ENCODE measurements at places on chromosomes 1 and 21.

DNA sequence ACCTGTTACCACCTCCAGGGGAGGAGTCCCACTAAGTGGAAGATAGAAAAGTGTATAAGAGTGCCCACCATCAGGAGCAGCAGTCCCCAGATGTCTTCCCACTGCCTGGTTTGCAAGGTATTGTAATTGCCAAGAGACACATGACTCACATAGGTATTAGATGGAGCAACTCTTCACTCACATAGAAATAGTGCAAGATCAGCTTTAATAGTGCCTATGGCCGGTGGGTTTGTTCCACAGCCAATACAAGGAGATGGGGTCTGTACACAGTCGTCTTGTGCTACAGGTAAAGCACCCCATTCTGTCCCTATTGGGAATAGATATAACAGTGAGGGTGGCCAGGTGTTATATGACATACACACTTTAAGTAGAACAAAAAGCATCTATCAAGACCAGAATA lies 18.6 kb upstream of the GBP5 start:
- DNase-seq, result no peak

DNA sequence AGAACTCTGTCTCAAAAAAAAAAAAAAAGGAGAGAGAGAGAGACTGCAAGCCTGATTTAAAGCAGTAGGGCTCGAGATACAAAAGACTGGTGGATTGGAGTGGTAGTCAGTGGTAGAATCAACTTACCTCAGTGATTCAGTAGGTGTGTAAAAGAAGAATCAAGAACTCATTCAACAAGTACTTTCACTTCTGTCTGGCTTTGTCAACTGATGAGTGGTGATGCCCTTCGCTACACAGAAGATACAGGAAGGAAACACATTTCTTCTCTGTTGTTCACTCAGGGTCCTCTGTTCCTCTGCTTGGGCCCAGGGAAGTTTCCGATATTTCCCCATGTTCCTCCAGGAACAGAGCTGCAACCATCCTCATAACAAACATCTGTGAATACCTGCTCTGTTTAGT lies 68.6 kb upstream of the COG2 start:
- no peak for DNase-seq

- no peak for DNase-seq
Observed at GRCh38 chr1:76110666-76111065, 36.1 kb downstream of the ST6GALNAC3 start.

DNA sequence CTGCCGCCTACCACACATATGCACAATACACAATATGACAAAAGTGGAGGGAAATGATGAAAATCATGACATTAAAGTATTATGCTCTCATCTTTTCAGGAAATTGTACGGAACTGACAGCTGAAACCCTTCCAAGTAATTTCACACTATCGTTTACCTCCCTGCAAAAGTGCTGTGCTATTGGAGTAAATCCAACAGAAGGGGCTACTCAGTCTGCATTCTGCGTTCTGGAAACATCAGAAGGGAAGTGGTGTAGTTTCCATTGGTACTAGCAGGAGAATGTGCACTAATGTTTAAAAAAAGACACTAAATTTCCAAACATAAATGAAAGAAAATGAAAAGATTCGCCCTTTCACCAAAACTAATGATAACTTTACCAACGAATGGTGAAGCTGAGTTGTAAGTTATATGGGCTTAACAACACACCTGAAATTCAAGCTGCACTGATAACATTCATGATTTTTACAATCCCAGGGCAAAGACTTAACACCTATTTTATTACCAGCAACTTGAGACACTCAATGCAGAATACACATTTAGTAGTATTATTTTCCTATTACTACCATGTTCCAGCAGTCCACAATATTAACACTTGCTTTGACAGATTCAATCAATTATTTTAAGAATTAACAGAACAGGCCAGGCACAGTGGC lies 3.2 kb downstream of the DENND1B start:
- DNase-seq, result no peak

GRCh38 chr1:227917081-227917950 lies 30.4 kb downstream of the WNT9A start:
- no peak for DNase-seq

DNA sequence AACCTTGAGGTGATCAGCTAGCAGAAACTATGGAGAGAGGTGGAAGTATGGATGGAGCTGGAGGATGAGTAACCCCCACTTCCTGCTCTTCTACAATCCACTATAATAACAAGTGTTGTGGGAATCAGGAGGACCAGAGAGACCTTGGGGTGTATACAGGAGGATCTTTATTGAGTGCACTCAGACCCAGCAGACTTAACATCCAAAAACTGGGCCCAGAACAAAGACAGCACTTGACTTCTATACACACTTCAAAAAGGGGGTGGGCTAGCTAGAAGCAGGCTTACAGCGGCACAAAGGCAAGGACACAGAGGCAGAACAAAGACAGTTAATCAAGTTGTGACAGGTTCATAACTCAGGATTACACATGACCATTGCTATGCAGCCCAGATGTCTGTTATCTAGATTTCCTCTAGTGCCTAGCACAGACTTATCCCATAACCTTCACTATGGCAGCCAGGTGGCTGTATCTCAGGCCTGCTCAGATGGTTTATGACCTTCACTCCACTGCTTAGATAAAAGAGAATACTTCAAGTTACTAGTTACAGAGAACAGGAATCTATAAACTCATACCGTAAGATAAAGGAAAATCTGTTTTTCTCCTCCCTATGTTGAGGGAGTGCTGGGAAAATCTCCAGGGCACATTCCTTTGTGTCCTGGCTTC lies 36.1 kb upstream of the PADI2 start:
- no peak for DNase-seq

GRCh38 chr1:216721062-216721461 lies 2.2 kb downstream of the ESRRG start:
- DNase-seq, result no peak

- DNase-seq, result no peak
Observed at GRCh38 chr1:59394706-59395425, 98.0 kb downstream of the FGGY start.

GRCh38 chr1:20262810-20263534 lies 27.7 kb upstream of the VWA5B1 start:
- DNase-seq, result no peak

- no peak for DNase-seq
Observed at GRCh38 chr1:172142324-172142723, 278.2 kb upstream of the C1orf105 start.

DNA sequence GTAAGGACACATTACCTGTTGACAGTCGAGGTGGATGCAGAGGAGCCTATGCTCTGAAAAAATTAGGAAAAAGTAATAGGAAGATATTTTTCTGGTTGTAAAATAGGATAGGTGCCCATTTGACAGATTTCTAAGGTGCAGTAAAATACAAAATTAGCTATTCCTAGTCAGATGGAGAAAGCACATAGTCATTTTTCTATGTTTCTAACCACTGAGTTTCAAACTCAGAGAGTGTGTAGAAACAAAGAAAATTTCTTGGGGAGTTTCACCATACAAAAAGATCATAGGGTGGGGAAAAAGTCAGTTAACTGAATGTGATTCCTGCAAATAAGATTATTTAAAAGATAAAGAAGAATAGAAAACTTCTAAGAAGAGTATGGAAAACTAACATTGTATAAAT lies 666.9 kb downstream of the KCNT2 start:
- DNase-seq, result no peak

DNA sequence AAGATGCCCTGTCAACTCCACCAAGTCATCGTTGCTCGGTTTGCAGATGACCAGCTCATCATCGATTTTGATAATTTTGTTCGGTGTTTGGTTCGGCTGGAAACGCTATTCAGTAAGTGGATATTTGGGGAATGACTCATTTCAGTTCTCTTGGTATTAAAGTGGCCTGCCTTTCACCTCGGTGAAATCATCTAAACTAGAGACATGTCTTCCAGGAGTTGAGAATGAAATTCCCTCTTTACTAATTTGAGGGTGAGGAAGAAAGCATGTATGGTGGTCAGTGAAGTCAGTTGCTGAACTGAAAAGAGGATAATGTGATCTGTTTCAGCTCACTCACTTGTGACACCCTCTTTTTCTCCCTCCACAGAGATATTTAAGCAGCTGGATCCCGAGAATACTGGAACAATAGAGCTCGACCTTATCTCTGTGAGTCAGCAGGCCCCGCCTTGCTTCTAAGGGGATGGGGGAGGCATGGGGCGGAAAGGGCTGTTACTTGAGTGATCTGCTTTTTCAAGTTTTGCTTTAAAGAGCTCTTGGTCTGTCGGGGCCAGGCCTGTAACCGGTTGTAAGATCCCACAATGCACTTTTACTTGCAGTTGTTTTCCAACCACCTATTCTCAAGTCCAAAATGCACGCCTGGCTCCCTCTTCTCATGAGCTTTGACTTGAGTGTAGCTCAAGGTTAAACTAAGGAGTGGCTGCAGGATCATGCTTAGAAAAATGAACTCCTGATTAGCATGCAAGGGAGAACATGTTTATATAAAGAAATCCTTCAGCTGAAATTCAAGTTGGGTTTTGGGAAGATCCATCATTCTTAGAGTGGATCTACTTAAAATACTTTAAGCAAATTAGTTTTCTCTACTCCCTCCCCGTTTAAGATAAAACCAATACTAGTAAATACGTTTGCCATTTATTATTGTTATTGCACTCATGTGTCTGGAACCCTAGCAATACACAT lies 59.8 kb downstream of the CAPN2 start:
- no peak for DNase-seq

- DNase-seq, result no peak
Observed at GRCh38 chr1:12095452-12096263, 32.6 kb downstream of the TNFRSF8 start.

- DNase-seq, result no peak
Observed at GRCh38 chr1:47325528-47325927, 8.1 kb upstream of the CMPK1 start.
